ENCODE measurements at places on chromosomes 7 and 10.
A peak's percentile ranks its signal among the peaks of the same experiment; 100 is the strongest.

- DNase-seq = no peak
Measured at GRCh38 chr7:140358024-140358411, 40.3 kb downstream of the SLC37A3 start.

GRCh38 chr7:48087349-48087748, 1.7 kb upstream of the UPP1 start:
- DNase-seq = no peak

DNA sequence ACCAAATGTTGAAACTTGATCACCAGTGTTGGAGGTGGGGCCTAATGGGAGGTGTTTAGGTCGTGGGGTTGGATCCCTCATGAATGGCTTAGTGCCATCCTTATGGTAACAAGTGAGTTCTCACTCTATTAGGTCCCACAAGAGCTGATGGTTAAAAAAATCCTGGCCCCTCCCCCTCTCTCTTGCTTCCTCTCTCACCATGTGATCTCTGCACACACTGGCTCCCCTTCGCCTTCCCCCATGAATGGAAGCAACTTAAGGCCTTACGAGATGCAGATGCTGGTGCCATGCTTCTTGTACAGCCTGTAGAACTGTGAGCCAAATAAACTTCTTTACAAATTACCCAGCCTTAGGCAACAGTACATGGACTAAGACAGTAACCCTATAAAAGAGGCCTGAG, 62.7 kb downstream of the PPP1R3C start:
- no peak for DNase-seq

DNA sequence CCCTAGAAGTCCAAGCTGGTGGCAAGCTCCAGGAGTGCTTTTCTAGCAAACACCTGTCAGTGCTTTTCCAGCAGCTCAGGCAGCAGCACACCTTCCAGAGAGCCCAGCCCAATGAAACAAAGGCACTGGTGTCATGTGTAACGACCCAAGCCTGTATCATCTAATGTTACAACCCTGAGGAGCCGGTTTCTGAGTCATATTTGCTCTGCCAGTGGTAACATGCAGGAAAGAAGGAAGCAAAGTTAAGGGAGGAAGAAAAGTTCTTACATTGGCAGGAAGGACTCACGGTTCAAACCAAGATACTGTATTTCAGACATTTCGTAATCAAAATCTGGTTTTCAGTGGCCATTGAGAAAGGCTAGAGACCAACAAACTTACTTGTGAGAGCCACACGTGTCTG, at the start of gene ANKRD22:
ANKRD22 (minus strand) TSS at position 139 of the 400 bp plus-strand sequence. CDS start 237 bp downstream, outside the sequence.
- peak; percentile 67 for DNase-seq

DNA sequence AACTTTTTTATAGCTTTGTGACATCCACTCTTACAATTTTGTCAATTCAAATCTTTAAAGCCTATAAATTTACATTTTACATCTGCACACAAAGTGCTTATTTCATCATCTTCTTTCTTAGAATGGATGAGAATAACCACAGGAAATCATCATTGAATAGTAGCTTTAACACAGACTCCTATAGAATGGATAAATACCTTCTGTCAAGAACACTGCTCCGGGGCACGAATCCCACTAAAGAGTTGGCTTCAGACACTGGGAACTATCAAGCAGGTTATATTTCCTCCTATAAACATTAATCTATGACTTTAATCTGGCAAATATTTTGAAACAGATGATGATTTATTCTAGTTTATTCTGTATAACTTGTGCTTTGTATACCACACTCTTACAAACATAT, 269.7 kb upstream of the TPK1 start:
- DNase-seq = no peak

- DNase-seq = no peak
Measured at GRCh38 chr7:127940381-127941160, 90.7 kb downstream of the LRRC4 start.

GRCh38 chr7:25653384-25653783, 425.1 kb upstream of the NPVF start:
- peak; percentile 24 for DNase-seq
